Transverse colon (tissue), 4 donors: ENCODE measurements at places on chromosomes 7 and 10.

- no peak overlapping the region for H3K4me3 ChIP-seq
- no peak for DNase-seq
- H3K36me3 ChIP-seq, result no peaks in the 10 kb centered on the region
- H3K4me1 ChIP-seq, result no peaks in the 10 kb centered on the region
- H3K27me3 ChIP-seq, result no peaks in the 10 kb centered on the region
- no peak overlapping the region for H3K27ac ChIP-seq
Measured at GRCh38 chr7:153948060-153948459, 104.1 kb upstream of the DPP6 start.

GRCh38 chr7:80136261-80137055 lies 1.8 kb downstream of the GNAI1 start:
- peak overlapping the region; percentile 98 for H3K4me3 ChIP-seq
- H3K4me1 ChIP-seq, result peaks cover 42% of the 10 kb centered on the region
- DNase-seq, result no peak
- H3K27ac ChIP-seq, result peak overlapping the region; percentile 93
- H3K36me3 ChIP-seq, result no peaks in the 10 kb centered on the region
- H3K27me3 ChIP-seq, result no peaks in the 10 kb centered on the region

DNA sequence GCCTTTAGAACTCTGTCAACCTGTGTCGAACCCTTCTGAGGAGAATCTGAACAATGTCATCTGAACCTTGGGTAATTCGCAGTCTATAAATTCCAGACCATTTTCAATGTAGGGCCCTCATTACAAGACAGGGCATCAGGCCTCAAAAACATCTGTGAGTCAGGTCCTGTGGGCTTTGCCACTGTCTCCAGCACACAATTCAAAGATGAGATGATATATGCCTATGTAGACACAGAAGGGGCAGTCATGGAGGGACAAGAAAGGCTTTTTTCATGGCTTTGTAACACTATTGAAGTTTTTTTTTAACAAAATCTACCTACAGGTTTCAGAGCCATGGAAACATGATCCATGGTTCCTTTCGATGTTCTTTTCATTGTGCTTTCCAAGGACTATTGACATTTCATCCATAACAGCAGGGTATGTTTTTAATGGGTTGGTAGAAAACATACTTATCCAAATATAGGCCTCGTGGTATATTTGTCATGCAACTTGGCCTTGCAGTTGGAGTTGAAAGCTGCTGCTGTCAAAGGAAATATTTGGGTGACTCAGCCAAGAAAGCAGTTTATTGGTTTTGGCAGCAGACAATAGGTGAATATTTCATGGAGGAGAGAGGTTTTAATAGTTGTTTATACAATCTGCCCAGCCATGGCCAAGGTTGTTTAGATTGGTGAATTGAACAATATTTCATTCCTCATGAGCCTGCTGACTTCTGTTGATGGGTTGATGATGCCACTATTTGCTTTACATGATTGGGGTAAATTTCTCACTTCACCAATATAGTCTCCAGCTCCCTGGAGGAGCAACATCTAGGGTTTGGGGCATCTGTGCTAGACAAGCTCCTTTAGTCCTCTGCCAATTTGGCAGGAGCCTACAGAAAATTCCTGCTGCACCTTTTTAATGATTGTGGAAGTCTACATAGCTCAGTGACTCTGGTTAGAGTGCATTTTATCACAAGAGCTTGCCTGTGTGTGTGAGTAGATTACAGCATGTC lies 158.4 kb upstream of the TMEM72 start:
- H3K27me3 ChIP-seq, result no peaks in the 10 kb centered on the region
- no peak for DNase-seq
- H3K4me3 ChIP-seq, result no peak overlapping the region
- H3K27ac ChIP-seq, result no peak overlapping the region
- no peaks in the 10 kb centered on the region for H3K36me3 ChIP-seq

DNA sequence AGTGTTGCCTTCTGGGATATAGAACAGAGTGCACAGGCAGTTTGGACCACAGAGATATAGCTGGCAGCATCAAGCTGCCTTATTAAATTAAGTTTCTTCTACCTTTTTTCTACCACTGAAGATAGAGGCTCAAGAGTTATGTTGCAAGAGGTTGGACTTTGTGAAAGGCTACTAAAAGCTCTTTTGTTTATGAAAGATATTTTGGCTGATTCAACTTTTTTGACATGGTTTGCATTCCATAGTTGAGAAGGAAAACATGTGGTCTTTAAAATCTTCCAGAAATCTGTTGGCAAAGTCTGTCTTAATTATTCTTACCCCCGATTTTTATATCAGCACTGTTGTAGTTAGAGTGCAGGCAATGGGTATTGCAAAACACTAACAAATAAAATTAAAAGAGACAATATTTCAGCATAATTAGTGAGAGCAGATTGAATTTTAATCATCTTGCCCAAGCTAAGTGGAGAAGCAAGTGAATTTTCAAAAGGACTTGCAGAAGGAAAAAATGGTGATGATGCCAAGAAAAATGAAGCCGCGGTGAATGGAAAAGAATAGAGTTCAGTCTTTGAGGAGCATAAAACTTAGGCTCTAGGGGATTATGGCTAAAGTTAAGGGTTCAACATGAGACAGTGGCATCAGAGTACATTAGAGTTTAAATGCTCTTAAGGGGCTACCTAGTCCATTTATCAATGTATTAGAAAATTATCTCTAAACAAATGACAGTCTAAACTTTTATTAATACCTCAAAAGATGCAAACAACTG lies 450.9 kb upstream of the CNTNAP2 start:
- no peaks in the 10 kb centered on the region for H3K27me3 ChIP-seq
- no peak overlapping the region for H3K4me3 ChIP-seq
- H3K36me3 ChIP-seq, result no peaks in the 10 kb centered on the region

- no peak overlapping the region for H3K4me3 ChIP-seq
- no peaks in the 10 kb centered on the region for H3K27me3 ChIP-seq
- peaks cover 4% of the 10 kb centered on the region for H3K4me1 ChIP-seq
- H3K27ac ChIP-seq, result peak overlapping the region; percentile 62
- no peak for DNase-seq
Measured at GRCh38 chr10:12470719-12471118, 121.4 kb downstream of the CAMK1D start.

GRCh38 chr7:113013761-113014449 lies 72.7 kb downstream of the GPR85 start:
- DNase-seq, result no peak
- H3K4me3 ChIP-seq, result no peak overlapping the region
- H3K27ac ChIP-seq, result no peak overlapping the region
- H3K4me1 ChIP-seq, result no peaks in the 10 kb centered on the region
- H3K36me3 ChIP-seq, result no peaks in the 10 kb centered on the region
